Osteoblast (primary cell): ENCODE measurements at places on chromosomes 3 and 15. TPM values are rescaled to one million over a fixed set of nuclear protein-coding genes. Genes with fewer than 3 reads are reported as not detected.
A peak's percentile ranks its signal among the peaks of the same experiment; 100 is the strongest.

DNA sequence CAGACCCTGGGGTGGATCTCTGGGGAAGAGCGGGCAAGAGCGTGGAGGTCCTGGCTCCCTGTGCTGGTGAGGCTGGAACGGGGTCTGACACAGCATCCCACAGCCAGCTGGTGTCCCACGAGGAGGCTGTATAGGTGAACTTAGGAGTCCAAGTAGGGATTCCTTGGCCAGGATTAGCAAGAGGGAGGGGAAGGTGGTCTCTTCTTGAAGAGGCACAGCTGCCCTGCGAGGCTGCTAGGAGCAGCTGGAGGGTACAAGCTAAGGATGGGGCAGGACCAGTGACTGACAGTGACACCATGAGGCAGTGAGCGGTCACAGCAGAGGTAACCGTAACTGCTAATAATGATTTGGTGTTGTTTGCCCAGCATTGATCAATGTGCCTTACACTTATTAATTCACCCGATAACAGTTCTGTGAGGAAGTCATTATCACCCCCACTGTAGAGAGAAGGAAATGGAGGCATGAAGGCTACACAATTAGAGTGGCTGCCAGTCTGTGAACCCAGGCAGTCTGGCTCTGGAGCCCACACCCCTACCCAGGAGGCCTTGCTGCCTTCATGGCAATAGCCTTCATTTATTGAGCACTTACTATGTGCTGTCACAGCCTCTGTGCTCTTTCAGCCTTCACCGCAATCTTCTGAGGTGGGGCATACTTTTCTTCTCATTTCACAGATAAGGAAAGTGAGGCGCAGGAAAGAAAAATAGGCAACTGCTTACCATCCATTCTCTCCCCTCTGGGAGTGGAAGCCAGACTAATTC lies 59.4 kb downstream of the TMEM44 start:
- no peak for DNase-seq

GRCh38 chr15:95897651-95898050 lies 432.8 kb upstream of the NR2F2 start:
- DNase-seq = no peak

GRCh38 chr15:50904211-50904610 lies 4.3 kb upstream of the AP4E1 start:
- DNase-seq = no peak

DNA sequence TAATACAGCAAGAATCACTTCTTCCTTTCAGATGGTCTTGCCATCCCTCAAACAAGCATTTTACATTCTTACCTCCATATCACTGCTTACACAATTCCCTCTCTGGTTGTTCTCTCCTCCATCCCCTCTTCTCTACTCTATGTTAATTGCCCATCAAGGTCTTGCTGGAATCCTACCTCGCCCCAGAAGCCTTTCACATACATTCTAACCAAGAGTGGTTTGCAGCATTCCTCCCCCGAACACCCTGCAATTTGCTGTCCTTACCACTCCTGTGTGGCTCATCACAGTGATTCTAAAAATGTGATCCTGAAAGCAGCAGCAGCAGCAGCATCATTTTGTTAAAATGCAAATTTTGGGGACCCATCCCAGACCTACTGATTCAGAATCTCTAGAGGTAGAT lies 30.6 kb downstream of the TNIK start:
- no peak for DNase-seq

DNA sequence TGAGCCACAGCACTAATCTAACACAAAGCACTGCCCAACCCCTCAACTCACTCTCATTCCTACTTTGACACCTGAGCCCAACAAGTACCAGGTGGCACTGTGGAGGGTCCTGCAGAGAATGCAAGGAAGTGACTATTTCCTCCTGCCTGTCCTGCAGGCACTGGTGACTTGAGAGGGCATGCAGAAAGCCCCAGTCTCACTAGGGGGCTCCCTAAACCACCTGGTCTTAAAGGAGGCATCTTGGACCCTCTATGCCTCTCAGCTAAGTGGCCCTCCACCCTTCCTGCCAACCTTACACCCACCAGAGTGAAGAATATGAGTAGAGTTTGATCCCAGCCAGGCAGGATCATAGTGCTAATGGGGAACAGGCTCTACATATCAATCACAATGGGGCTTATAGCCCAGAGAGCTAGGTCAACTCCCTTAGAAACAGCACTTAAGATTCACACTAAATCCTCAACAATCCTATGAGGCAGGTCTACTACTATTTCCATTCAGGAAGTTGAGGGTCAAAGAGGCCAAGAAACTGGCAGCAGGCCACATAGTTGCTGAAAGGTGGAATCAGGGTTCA lies 15.2 kb downstream of the TRAIP start:
- peak; percentile 34 for DNase-seq

- no peak for DNase-seq
These were observed 4.1 kb upstream of the ALDH1A3 start for GRCh38 chr15:100875495-100875894.

DNA sequence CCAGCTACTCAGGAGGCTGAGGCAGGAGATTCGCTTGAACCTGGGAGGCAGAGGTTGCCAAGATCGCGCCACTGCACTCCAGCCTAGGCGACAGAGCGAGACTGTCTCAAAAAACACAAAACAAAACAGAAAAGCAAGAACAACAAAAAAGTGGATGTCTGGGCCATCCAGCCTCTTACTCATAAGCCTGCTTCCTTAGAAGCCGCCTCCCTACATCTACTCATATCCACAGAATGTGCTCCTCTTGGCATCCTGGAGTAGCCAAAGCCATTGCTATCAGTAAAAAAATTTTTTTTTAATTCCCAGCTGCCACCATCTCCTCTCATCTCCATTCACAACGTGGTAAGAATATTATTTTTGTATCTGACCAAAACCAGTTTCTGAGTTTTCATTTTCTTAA lies 10.8 kb downstream of the ZSCAN2 start:
- DNase-seq = peak; percentile 89

- no peak for DNase-seq
These were observed 14.7 kb downstream of the PCYT1A start for GRCh38 chr3:196272826-196273225.

- DNase-seq = no peak
These were observed 125.3 kb upstream of the P2RY1 start for GRCh38 chr3:152709659-152710058.

GRCh38 chr3:3200632-3201212 lies 21.2 kb upstream of the CRBN start:
- peak; percentile 83 for DNase-seq

DNA sequence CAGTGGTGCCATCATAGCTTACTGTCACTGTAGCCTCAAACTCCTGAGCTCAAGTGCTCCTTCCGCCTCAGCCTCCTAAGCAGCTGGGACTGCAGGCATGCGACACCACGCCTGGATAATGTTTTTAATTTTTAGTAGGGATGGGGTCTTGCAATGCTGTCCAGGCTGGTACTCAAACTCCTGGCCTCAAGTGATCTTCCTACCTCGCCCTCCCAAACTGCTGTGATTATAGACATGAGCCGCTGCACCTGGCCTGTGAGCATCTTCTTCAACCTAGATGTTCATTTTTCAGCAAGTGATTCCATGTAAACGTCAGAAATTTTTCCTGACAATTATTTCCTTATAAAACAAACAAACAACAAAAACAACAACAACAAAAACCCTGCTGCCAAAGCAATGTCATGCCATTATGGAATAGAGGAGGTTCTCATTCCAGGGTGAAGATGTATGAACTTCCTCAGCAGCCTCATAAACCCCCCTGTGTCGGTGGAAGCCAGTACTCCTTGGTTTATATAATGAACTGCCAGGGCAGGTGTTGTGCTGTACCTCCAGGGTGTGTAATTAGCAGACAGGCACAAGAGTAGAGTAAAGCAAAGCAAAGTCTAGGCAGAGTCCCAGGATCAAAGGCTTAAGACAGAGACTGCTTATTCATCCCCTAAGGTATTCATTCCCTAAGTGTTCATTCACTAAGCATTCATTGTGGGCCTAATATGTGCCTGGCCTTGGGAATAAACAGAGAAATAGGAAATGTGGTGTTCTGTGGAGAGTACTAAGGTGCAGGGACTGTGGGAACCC lies 44.6 kb downstream of the NR2C2 start:
- peak; percentile 32 for DNase-seq

DNA sequence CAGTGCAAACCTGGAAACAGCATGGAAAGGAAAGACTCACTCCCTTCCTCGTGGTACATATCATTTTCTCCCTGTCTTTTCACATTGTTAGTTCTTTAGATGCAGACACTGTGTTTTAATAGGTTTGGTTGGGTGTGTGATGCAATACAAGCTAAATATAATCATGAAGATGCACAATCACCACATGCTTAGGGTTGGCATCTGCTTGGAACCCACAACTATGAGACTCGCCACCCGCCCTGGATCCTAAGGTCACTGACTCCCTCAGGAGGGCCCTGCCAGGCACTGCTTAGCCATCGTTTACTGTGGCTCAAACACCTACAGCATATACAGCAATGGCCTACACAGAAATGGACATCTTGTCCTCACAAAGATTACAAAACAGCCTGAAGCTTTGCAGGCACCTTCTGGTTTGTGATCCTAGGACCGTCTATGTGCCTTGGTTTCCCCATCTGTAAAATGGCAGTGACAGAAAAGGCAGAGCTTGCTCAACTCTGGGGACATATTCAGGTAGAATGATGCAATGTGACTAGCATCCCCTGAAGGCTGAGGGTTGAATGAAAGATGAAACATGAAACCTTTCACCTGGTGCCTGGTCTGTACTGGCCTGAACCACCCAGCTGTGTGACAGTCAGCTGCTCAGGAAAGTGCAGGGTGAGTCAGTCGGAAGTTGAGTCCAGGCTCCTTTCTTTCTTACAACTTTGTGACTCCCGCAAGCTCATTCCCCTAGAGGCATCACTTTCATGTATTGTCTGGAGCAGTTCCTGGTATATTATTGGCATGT lies 123.6 kb upstream of the PFN2 start:
- DNase-seq = no peak

- DNase-seq = no peak
These were observed 213.8 kb downstream of the THSD4 start for GRCh38 chr15:71329041-71329440.

GRCh38 chr3:184167786-184168185 lies 6.9 kb upstream of the AP2M1 start:
- DNase-seq = no peak

GRCh38 chr15:73849641-73850040 lies 23.7 kb upstream of the TBC1D21 start:
- DNase-seq = no peak

GRCh38 chr15:44029940-44030568 lies 165.0 kb downstream of the FRMD5 start:
- DNase-seq = no peak

Gene CCR3
- total RNA-seq = not detected in 2 replicates

Gene USP50
- 1.1 and 1.8 TPM in 2 replicates for total RNA-seq

Gene ELL3
- 1.2 and 3.6 TPM in 2 replicates for total RNA-seq

Gene TERC
- total RNA-seq = 144 and 200 TPM in 2 replicates

Gene SLC24A5
- not detected in 2 replicates for total RNA-seq

Gene BFSP2
- total RNA-seq = not detected in 2 replicates
